ENCODE measurements at places on chromosomes 1 and 21.

GRCh38 chr1:28062806-28063205 lies 25.6 kb downstream of the EYA3 start:
- DNase-seq = no peak

DNA sequence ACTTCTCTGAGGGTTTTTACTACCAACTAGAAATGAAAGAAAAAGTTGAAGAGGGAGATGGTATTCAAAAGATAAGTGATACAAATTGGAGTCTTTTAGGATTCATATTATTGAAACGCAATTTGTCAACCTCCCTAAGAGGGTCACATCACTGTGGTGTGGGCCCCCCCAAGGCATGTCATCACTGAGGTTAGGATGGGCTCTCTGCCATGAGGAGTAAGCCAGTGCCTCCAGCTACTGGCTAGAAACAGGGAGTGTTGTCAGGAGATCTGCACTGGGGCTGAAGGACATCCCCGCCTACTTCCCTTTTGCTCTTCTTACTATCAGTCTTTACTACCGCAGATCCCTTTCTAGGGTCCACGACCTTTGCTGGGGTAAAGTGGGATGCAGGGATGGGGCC lies 25.9 kb downstream of the ITSN1 start:
- DNase-seq = no peak

- no peak for DNase-seq
Measured at GRCh38 chr1:63414691-63415365, 47.4 kb downstream of the ALG6 start.

DNA sequence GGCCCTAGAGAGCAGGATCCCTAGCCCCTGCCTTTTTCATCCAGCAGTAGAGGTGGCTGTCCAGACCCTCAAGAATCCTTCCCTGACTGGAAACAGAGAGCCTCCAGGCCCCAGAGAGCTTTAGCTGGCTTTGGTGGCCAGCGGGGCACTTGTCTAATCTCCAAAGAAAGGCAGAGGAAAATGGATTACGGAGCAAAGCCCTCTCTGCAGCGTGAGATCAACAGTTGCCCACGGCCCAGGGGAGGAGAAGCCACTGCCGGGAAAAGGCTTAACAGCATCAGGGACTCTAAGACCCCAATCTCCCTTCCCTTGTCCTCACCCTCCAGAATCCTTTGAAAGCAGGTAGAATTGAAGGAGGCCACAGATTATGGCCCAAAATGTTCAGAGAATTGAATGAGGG lies 35.8 kb upstream of the GRIK3 start:
- no peak for DNase-seq

GRCh38 chr1:183889095-183889494 lies 84.2 kb downstream of the RGL1 start:
- DNase-seq = no peak

GRCh38 chr1:14906665-14907064 lies 246.9 kb upstream of the TMEM51 start:
- DNase-seq = no peak

DNA sequence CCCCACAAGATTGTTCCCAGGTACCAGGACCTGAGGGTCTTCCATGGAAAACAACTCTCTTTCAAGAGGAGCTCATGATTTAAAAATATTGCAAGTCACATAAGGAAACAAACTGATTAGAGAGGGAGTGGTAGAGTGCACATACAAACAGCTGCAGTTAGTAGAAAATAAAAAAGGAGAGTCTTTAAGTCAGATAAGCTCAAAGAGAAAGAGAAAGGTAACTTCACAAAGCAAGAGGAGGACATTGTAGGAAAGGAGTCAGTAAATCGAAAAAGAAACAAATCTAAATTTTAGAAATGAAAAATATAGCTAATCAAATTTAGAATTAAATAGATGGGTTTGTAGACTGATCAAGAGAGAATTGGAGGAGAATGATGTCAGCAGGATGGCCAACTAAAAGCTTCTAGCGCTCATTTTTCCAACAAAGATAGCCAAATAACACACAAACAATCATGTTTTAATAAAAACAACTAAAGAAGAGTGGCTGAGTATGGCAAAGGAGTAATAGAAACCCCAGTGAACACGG lies 86.1 kb upstream of the CD53 start:
- no peak for DNase-seq

GRCh38 chr1:196409586-196409985 lies 198.7 kb downstream of the KCNT2 start:
- no peak for DNase-seq

DNA sequence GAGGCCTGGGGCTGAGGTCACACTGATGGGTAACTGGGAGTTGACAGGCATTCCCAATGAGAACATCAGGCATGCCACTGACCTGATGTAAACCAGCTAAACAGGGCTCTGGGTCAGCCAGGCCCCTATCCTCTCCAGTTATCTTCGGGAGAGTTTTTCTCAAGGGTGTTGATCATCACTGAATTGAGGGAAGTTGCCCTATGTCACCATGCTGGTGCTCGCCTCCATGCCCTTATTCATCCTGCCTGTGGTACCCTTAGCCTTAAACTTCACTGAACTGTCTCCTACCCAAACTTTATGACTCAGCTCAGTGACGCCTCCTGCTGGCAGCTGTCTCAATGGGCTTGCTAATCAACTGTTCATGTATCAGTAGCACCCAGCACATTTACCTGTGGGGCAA lies 80.7 kb upstream of the TNR start:
- no peak for DNase-seq

DNA sequence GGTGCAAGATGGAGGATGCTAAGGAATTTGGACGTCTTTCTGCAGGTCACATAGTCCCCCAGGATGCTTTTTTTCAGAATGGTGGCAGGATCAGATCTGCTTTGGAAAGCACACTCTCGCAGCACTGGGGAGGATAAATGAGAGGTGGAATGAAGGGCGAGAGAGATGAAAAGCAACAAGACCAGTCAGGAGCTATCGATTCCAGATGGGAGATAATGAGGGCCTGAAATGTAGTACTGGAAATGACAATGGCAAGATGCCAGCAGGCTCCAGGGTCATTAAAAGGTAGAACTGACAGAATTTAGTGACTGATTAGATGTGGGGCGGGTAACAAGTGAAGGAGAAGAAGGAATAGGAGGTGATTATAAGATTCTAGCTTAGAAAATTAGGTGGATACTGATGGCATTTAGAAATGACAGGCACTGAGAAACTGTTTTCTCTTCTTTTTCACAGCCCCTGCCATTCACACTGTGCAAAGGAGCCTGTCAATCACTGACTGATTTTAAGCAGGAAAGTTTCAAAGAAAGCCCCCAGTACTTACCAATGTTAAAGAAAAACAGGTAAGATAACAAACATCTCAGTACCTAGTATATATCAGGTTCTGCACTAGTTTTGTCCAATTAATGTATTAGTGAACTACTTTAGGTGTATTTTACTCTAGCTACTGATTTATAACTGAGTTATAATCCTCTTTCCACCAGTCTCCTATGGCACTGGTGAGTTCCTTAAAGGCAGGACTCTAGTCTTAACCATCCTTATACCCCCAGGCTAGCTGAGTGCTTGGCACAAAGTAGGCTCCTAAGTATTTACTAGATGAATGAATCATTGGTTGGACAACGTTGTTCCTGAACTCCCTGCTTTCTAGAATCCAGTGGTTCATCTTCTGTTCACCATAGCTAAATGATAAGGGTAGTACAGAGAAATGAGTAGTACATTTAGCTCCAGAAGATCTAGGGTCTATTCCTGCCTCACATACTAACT lies 9.2 kb downstream of the PIGM start:
- DNase-seq = no peak

- no peak for DNase-seq
Measured at GRCh38 chr1:178345807-178346206, 151.0 kb downstream of the CLEC20A start.

DNA sequence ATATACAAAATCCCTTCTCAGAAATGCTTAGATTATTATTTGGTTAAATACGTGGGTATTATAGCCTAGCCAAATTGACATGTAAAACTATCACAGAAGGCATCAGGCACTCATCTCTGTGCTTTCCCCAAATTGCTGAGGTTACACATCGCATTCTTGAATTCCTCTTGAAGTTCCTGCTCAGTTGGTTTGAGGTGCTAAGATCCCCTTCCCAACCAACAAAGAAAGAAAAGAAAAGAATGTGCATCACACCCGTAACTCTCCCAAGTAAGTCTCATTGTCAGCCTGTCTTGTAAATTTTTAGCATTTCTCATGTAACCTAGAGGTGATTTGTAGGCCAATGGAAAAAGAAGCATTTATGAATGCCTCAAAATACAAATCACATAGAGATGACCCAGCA lies 539.2 kb upstream of the PRMT6 start:
- DNase-seq = no peak

DNA sequence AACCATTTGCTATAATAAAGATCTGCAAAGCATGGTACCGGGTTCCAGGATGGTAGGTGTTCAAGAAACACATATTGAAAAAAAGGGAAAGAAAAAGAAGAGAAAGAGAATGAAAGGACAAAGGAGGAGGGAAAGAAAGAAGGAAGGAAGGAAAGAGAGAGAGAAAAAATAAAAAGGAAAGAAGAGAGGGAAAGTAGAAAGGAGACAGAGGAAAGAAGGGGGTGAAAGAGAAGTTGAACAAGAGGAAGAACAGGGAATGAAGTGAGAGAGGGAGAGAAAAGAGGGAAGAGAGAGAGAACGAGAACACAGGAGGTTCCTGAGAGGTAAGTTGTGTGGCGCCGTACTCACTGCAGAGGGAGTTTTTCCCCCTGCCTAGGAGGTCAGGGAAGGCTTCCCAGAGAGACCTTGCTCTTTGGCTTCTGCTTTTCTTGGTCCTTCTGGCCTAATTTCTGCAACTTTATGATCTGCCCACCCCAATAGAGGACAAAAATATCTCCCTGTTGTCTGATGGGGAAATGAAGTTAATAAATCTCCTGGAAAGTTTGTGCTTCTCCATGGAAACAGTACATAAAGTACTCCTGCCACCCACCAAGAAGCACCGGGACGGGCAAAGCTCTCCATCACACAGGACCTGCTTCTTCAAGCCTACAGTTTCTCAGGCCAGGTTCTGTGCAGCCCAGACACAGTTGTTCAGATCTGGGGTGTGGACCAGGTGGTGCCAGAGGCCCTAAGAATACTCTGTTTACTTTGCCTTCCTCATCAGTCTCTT lies 124.8 kb downstream of the ROR1 start:
- DNase-seq = no peak

Data from esophagus squamous epithelium (tissue), 5 donors.